ENCODE measurements at places on chromosomes 2 and 18. TPM values are rescaled to one million over a fixed set of nuclear protein-coding genes. Genes with fewer than 3 reads are reported as not detected.

DNA sequence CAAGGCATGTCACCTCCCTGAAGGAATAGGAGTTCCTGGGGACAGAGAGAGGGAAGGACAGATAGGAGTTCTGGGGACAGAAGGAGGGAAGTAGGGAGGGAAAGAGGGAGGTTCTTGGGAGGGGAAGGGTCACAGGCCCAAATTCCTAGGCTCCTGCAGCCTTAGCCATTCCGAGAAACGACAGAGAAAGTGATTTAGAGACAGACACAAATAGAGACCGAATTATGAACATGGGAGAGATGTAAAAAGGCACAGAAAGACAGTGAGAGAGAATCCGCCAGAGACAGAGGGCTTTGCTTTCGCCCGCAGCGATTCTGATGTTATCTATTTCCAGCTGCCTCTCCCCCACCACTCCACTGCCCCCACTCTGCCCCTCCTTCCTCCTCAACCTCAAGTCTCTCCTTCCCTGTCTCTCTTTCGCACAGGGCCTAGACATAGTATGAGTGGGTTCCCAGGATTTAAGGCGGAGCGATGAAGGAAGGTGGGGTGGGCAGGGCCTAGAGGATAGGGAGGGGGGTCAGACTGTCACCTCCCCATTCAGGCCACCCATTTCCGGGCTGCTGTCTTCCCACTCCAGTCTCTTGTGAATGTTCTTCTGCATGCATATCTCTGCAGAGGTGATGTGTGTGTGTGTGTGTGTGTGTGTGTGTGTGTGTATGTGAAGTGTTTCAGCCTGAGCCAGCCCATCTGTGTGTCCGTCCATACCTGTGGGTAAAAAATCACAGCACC lies 3.3 kb upstream of the WNT6 start:
- DNase-seq = no peak
- H3K4me1 ChIP-seq = peaks cover 30% of the 10 kb centered on the region
- H3K36me3 ChIP-seq = no peaks in the 10 kb centered on the region
- H3K27me3 ChIP-seq = peaks cover 85% of the 10 kb centered on the region
- no peak overlapping the region for H3K4me3 ChIP-seq

DNA sequence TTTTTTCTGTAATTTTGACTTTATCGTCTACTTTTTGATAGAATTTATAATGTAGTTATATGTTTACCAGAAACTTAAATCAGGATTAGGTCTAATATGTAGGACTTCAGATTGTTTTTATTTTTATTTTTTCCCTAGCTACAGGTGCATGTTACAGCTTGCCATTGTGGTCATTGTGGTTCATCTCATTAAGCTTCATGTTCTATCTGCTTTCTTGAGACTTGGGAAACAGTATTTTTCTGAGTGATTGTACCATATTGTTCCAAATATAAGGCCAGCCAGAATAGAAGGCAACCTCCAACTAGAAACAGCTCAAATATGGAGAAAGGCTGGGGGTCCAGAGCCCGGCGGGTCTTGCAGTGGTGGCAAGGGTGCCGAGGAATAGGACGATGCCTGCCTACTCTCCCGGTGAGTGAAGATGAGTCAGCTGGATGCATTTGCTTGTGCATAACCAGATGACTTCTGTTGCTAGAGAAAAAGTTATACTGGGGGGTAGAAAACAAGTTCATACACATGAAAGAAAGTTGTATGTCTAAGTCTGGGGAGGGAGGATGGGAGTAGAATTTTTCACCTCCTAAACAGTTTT lies 188.4 kb downstream of the CCDC85A start:
- H3K27ac ChIP-seq = no peak overlapping the region
- DNase-seq = no peak
- no peaks in the 10 kb centered on the region for H3K27me3 ChIP-seq

CCDC74A gene
- 2.0 TPM for total RNA-seq

DNA sequence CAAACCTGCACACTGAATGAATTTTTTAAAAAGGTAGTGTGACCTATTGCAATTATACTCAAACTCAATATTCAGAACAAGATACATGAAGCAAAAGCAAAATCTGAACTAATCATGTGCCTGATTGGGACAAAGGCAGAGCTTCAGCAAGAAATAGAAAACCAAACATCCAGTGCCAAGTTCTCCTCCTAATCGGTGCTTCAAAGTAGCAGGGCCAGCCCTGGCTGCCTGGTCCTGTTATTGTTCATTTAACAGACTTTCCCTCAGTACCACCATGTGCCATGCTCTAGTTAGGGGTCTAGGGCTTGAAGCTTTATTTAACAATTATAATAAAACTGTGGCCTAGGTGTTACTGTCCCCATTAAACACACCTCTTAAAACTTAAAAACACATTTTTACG lies 281.5 kb upstream of the PXDN start:
- no peaks in the 10 kb centered on the region for H3K36me3 ChIP-seq
- H3K4me3 ChIP-seq = no peak overlapping the region
- DNase-seq = no peak
- H3K27ac ChIP-seq = no peak overlapping the region
- H3K4me1 ChIP-seq = no peaks in the 10 kb centered on the region

C2orf92 gene
- total RNA-seq = 8.4 TPM

DNA sequence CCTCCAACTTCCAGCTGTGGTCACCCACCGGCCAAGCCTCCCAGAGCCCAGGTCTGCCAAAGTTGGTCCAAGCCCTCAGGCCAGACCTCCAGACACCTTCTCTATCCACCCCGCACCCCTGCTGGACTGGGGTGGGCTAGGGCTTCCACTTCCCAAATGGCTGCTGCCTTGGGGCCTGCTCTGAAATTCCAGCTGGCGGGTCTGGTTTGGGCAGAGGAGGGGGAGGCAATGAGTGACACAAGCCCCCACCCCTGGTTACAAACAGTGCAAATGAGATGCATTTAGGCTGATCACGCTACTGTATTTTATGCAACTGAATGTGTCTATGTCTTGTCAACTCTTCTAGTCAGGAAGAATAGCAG lies 14.6 kb downstream of the POU3F3 start:
- no peaks in the 10 kb centered on the region for H3K4me1 ChIP-seq
- H3K27ac ChIP-seq = no peak overlapping the region
- peaks cover 7% of the 10 kb centered on the region for H3K36me3 ChIP-seq
- H3K4me3 ChIP-seq = no peak overlapping the region

MRPS5 gene
- 71.5 TPM for total RNA-seq

GRHL1 gene
- 11.7 TPM for total RNA-seq

GRCh38 chr2:100959225-100959880 lies 42.7 kb upstream of the RPL31 start:
- no peaks in the 10 kb centered on the region for H3K4me1 ChIP-seq
- no peak overlapping the region for H3K4me3 ChIP-seq
- no peaks in the 10 kb centered on the region for H3K27me3 ChIP-seq
- H3K36me3 ChIP-seq = peaks cover 12% of the 10 kb centered on the region
- H3K27ac ChIP-seq = no peak overlapping the region
- no peak for DNase-seq

ITPRIPL1 gene
- total RNA-seq = 1.7 TPM

TSPYL6 gene
- total RNA-seq = not detected

OR6B2 gene
- not detected for total RNA-seq

GRCh38 chr2:182173944-182174622 lies 188.4 kb downstream of the PPP1R1C start:
- no peak overlapping the region for H3K4me3 ChIP-seq
- DNase-seq = no peak

DNA sequence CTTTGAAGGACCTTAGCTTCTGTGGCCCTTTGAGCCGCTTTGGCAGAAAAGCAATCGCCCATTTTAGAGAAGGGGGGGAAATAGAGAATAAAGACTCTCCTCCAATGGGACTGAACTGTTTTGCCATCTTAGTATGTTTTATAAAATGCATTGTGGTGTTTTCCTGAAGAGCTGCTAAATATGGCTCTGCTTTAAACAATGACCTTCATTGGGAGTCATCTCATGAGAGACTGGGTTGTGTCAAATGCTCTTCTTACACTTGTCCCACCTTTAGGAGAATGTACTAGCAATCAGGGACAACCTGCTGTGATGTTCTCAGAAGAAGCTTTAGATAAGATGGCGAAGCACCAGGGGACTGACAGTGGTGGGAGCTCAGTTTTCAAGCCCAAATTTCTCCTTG lies 418.9 kb upstream of the POU3F3 start:
- H3K27me3 ChIP-seq = no peaks in the 10 kb centered on the region
- peak overlapping the region; percentile 50 for H3K4me3 ChIP-seq
- H3K36me3 ChIP-seq = no peaks in the 10 kb centered on the region
- no peak overlapping the region for H3K27ac ChIP-seq
- H3K4me1 ChIP-seq = peaks cover 7% of the 10 kb centered on the region

GRCh38 chr2:111250448-111251030 lies 129.8 kb downstream of the BCL2L11 start:
- no peaks in the 10 kb centered on the region for H3K27me3 ChIP-seq
- DNase-seq = no peak
- H3K36me3 ChIP-seq = peaks cover 5% of the 10 kb centered on the region
- no peak overlapping the region for H3K4me3 ChIP-seq
- H3K27ac ChIP-seq = no peak overlapping the region
